ENCODE measurements at places on chromosomes 6 and 20. TPM values are rescaled to one million over a fixed set of nuclear protein-coding genes. Genes with fewer than 3 reads are reported as not detected.

DNA sequence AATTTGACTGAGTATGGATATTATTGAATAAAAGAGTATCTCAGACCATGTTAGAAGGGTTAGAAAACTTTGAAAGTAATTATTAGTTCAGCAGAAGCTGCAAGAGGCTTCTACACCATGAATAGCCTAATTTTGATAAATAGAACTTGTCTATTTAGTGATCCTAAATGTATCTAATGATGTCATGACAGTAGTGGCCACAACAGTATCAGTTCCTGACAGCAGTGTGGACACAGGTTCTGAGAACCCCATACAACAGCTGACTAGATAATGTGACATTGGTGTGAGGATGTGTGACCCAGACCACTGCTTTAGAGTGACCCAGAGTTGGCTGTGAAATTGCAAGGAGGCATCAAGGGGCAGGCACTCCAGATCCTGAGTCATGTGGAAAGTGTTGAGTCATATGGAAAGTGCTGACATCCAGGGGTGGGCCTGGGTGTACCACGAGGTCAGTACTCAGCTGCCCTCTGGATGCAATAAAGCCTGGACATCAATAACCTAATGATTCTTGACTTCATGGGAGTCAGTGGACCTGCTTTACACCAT is 754.7 kb downstream of the DHX35 start:
- no peak overlapping the region for H3K4me3 ChIP-seq
- no peak for DNase-seq
- H3K36me3 ChIP-seq = no peaks in the 10 kb centered on the region
- H3K27ac ChIP-seq = no peak overlapping the region
- no peaks in the 10 kb centered on the region for H3K27me3 ChIP-seq

- no peak overlapping the region for H3K4me3 ChIP-seq
- H3K27ac ChIP-seq = no peak overlapping the region
- peaks cover 54% of the 10 kb centered on the region for H3K4me1 ChIP-seq
- no peaks in the 10 kb centered on the region for H3K27me3 ChIP-seq
- peaks cover 3% of the 10 kb centered on the region for H3K36me3 ChIP-seq
Measured at GRCh38 chr20:59015411-59015810, 3.8 kb upstream of the TUBB1 start.

GRCh38 chr20:50317116-50317515 is 126.5 kb downstream of the CEBPB start:
- H3K4me3 ChIP-seq = no peak overlapping the region
- peaks cover 12% of the 10 kb centered on the region for H3K4me1 ChIP-seq
- H3K27me3 ChIP-seq = peaks cover 8% of the 10 kb centered on the region
- no peak overlapping the region for H3K27ac ChIP-seq
- H3K36me3 ChIP-seq = no peaks in the 10 kb centered on the region

GRCh38 chr20:5864873-5865587 is 85.3 kb downstream of the TRMT6 start:
- no peaks in the 10 kb centered on the region for H3K27me3 ChIP-seq
- no peaks in the 10 kb centered on the region for H3K4me1 ChIP-seq
- no peak overlapping the region for H3K4me3 ChIP-seq
- DNase-seq = no peak

- H3K4me3 ChIP-seq = no peak overlapping the region
- no peak for DNase-seq
Measured at GRCh38 chr6:106556368-106556960, 72.8 kb downstream of the RTN4IP1 start.

- DNase-seq = no peak
- no peak overlapping the region for H3K4me3 ChIP-seq
- H3K27ac ChIP-seq = no peak overlapping the region
- no peaks in the 10 kb centered on the region for H3K27me3 ChIP-seq
Measured at GRCh38 chr20:23640671-23641667, 3.2 kb upstream of the CST3 start.

GRCh38 chr6:15504581-15505350 is 158.1 kb downstream of the DTNBP1 start:
- H3K27ac ChIP-seq = peak overlapping the region; percentile 12
- H3K36me3 ChIP-seq = peaks cover 31% of the 10 kb centered on the region
- no peak for DNase-seq
- H3K4me1 ChIP-seq = peaks cover 32% of the 10 kb centered on the region
- peak overlapping the region; percentile 9 for H3K4me3 ChIP-seq

DNA sequence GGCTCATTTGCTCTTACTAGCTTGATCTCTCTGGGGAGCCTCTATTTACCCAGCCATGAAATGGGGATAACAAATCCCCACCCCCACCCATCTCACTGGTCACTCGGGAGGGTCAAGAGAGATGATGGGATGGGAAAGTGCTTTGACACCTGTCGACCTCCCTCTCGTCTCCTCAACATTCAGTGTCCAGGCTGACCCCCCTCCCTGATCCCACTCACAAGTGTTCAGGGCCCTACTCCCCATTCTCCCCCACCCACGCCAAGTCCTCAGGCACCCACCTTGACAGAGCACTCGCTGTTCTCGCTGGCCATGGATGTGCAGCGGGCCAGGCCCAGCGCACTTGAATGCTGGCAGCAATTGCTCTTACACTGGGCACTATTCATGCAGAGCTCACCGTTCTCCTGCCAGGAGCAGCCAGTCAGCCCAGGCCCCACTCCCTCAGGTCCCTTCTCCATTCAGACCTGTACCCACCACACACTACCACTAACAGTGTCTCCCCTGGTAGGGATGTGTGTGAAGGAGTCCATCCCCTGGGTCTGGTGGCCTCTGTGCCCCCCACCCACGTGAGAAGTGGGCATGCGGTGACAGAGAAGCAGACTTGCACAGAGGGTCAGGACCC is 1.6 kb downstream of the CLPS start:
- H3K36me3 ChIP-seq = no peaks in the 10 kb centered on the region
- no peaks in the 10 kb centered on the region for H3K4me1 ChIP-seq
- no peak overlapping the region for H3K4me3 ChIP-seq
- no peak for DNase-seq

- H3K4me1 ChIP-seq = no peaks in the 10 kb centered on the region
- H3K27ac ChIP-seq = no peak overlapping the region
- no peak overlapping the region for H3K4me3 ChIP-seq
Measured at GRCh38 chr6:40146902-40147301, 212.6 kb upstream of the MOCS1 start.

DNA sequence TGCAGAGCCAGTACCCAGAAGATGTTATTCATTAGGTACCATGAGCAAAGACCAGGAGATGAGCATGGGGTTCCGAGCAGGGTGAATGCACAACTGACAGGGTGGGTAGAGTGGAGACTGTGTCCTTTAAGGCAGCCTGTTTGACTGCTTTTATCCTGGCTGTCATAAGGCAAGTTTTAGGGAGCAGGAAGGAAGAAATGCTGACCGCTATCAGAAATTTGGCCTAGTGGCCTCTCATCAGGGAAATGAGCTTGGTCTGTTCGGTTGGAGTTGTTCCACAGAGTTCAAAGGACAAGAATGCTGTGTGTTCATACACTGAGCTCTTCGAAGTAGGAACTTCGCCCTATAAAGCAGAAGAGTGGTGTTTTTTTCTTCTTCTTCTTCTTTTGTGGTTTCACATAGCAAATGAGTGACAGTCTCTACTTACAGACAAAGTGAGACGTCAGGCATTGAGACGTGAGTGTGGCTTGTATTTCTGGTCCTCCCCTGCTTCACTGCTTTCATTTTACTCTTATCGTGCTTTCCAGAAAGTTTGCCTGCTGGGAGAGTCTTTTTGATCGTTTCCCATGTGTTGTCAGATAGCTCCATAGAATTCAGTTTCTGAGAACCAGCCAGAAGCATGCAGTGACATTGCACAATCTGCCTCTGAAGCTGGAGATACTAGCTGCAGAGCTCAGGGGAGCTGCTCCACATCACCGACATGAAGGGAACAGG is at the start of gene CASS4:
TSS of gene CASS4 (plus strand) at position 502 of the 714 bp plus-strand sequence. CDS start at position 701, 199 bp downstream.
- no peak within 1 kb of the TSS for H3K4me3 ChIP-seq
- H3K36me3 ChIP-seq = peaks cover 14% of the 10 kb centered on the region
- no peaks in the 10 kb centered on the region for H3K4me1 ChIP-seq
- no peaks in the 10 kb centered on the region for H3K27me3 ChIP-seq
- no peak for DNase-seq

DNA sequence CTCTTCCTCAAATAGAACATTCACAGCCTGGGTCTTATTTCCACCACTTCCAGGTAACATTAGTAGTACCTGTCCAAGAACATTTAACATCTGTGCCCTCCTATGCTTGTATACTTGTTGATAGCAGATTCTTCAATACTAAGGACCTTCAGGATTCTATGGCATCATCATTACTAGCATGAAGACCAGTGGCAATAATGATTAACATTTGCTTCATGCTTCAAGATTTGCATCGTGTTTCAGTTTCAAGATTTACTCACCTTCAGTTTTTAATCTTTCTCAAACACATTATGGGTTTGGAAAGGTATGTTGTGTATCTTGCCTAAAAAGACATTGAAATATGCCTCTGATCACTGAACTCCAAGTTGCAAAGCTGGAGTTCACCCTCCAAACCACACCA is 412.8 kb upstream of the NRSN1 start:
- no peak overlapping the region for H3K4me3 ChIP-seq
- no peak overlapping the region for H3K27ac ChIP-seq
- no peaks in the 10 kb centered on the region for H3K4me1 ChIP-seq
- no peak for DNase-seq
- H3K36me3 ChIP-seq = no peaks in the 10 kb centered on the region

- no peak overlapping the region for H3K27ac ChIP-seq
- no peak for DNase-seq
- H3K4me3 ChIP-seq = no peak overlapping the region
- H3K4me1 ChIP-seq = peaks cover 3% of the 10 kb centered on the region
Measured at GRCh38 chr6:88386167-88386566, 220.0 kb upstream of the CNR1 start.

DNA sequence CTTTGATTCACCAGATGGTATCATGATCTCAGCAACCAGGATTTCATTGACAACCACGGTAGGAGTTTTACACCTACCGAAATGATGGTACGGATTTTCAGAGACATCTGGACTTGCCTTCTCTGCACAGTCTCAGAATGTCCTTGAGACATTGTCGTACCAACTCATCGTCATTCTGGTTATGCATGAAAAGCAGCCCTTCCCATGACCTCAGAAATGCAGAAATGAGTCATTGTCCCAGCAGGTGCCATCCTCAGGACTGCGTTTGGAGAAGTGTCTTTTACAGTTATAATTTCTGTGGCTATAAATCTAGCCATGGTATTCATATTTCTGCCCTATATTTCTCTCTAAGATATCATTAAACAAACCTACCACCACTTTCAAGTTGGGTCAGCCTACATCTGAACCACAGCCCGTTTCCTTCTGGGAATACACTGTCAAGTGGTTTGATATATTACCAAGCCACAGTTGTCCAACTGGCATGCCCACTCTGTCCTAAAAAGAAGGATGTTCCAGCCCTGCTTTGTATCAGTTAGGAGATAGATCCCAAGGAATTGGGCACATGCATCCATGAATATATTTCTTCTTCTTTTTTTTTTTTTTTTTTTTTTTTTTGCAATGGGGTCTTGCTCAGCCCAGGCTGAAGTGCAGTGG is 7.5 kb upstream of the BFSP1 start:
- DNase-seq = no peak
- H3K4me3 ChIP-seq = peak overlapping the region; percentile 47
- no peaks in the 10 kb centered on the region for H3K36me3 ChIP-seq
- H3K27me3 ChIP-seq = no peaks in the 10 kb centered on the region
- peaks cover 18% of the 10 kb centered on the region for H3K4me1 ChIP-seq

DNA sequence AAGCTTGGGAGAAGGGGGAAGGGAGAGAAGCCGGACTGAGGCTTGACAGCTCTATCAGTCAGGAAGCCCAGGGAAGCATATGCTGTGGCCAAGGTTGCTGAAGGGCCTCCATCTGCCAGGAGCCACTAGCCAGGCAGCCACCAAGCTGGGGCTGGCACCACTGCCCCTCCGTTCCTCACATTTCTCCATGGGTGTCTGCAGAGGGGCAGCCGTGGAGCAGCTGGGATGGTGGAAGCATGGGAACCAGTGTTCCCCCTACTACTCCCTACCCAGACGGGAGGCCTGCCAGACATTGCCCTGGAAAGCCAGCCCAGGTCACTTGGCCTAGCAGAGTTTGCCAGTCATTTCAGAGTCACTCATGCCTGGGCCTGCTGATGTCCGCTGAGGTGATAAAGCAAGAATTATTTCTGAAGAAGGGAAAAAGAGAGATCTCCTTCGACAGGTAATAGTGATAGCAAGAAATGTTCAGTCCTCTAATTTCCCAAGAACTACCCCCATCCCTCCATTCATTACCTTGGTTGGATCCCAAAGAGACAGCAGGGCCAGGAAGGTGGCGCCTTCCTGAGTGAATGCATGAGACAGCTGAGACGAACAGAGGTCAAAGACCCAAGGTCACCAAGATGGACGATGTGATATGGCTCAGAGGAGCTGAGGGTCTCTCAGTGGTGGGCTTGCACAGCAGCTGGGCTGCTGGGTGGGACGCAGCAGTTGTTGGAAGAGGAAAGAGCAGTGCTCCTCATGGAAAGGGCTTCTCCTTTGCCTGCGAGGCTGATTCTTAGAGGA is 21.9 kb downstream of the SNPH start:
- DNase-seq = no peak
- H3K4me3 ChIP-seq = no peak overlapping the region
- peaks cover 6% of the 10 kb centered on the region for H3K27me3 ChIP-seq
- H3K4me1 ChIP-seq = no peaks in the 10 kb centered on the region
- H3K27ac ChIP-seq = no peak overlapping the region

GRCh38 chr6:23873161-23873560 is 252.9 kb upstream of the NRSN1 start:
- no peaks in the 10 kb centered on the region for H3K27me3 ChIP-seq
- H3K36me3 ChIP-seq = no peaks in the 10 kb centered on the region
- peaks cover 11% of the 10 kb centered on the region for H3K4me1 ChIP-seq
- no peak overlapping the region for H3K27ac ChIP-seq
- no peak overlapping the region for H3K4me3 ChIP-seq

DNA sequence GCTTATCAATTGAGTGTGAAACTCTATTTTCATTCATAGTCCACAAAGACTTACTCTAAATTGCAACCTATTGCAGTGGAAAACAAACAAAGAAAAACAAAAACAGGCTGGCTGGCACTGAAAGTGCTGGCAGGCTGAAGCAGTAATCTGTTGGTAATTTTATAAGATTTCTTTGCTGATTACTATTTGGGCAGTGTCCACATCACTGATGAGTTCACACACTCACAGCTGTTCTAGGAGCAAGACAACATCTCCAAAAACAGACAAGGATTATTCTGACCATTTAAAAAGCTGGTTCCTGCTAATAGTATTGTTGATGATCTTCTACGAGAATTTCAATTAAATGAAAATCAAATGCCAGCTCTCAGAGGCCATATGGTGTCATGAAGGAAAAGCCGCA is 26.9 kb downstream of the MARCKS start:
- no peak overlapping the region for H3K27ac ChIP-seq
- peaks cover 3% of the 10 kb centered on the region for H3K27me3 ChIP-seq

DNA sequence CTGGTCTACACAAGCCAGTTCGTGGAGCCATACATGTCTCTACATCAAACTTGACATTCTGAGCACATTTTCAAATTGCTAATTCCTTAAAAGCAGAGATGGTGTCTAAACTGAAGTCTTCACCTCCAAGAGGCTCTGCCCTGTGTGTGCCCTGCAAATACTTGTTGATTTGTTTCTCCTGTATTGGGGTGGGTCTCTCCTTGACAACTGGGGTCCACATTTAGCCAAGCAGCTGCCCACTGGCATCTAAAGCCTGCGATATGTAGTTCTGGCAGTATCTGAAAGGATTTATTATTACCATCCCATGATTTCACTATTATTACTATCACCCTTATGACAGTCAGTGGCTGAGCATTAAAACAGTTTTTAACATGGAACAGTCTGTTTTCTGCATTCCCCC is 45.9 kb upstream of the PKHD1 start:
- H3K27ac ChIP-seq = no peak overlapping the region
- DNase-seq = no peak
- H3K27me3 ChIP-seq = peaks cover 16% of the 10 kb centered on the region
- H3K4me3 ChIP-seq = no peak overlapping the region
- no peaks in the 10 kb centered on the region for H3K36me3 ChIP-seq

DEFB127 gene
- total RNA-seq = not detected

SAMHD1 gene
- 52.6 TPM for total RNA-seq

ZC2HC1B gene
- total RNA-seq = not detected

FILIP1 gene
- 2.0 TPM for total RNA-seq

CFB gene
- 13.6 TPM for total RNA-seq

BFSP1 gene
- 1.9 TPM for total RNA-seq

HLA-DMB gene
- total RNA-seq = 0.43 TPM

FARS2 gene
- 13.1 TPM for total RNA-seq

LPA gene
- 0.31 TPM for total RNA-seq

All from type B pancreatic cell (in vitro differentiated cells).